NCI-H1092 treated with DMSO at 0.1 percent for 48 hours (cell line): ENCODE measurements at places on chromosomes 16 and 17.

DNA sequence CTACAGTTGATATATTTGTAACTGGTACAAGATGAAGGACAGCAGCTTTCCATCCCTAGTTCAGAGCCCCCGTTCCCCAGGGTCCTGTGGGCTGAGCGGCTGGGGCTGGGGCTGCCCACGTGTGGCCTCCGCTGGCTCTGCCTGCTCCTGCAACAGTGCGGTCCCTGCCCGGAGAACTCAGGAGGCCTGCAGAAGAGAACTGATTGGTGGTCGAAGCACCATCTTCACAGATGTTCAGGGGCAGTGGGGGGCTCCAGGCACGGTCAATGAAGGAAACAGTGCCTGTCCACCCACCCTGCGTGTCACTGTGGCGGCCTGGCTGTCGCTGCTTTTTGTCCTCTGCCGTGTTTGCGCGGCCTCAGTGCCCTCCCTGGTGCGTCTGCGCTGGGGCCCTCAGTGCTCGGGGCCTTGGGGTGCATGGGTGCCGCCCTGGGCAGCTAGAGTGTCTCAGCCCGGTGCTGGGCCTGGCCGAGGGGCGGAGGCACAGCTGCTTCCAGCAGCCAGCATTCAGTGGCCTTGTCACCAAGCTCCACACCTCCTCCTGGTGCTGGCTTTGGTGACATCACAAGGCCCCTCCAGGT is 4.2 kb upstream of the NUDT16L1 start:
- DNase-seq, result no peak

GRCh38 chr17:13749891-13750235 is 148.1 kb upstream of the HS3ST3A1 start:
- no peak for DNase-seq

DNA sequence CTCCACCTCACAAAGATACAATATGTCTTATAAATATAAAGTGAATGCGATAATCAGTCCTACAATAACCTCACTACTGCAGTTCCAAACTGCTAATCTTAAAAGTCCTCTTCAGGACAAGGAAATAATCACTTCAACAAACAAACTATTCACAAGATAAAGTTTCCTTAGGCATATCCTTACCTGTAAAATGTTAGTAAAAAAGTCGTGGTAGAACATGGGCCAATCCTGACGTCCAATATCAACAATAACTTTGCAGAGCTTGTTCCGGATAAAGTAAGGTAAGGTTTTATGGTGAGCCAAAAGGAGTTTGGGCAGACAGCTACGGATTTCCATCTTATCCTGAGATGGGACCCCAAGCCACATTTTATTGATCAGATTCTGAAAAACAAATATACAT is 36.0 kb downstream of the XPO6 start:
- no peak for DNase-seq

DNA sequence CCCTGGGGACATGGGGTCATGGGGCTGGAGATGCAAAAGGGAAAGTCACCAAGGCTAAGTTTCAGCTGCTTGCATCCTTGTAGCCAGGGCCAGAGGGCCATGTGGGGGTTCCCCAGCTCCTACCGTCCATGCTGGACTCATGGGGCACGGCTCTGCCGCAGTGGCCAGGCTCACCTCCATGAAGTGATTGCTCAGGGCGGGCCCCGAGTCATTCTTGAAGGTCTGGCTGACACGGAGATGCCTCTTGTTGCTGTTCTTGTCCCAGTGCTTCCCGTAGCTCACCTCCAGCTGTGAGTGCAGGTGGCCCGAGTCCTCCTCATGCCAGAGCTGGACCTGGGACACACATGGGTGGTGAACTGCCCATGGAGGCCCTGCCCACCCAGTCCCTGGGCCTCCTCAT is 114.5 kb downstream of the RMI2 start:
- no peak for DNase-seq

GRCh38 chr17:65434878-65435277 is 126.6 kb downstream of the AXIN2 start:
- no peak for DNase-seq

GRCh38 chr17:31663576-31663975 is 195.5 kb downstream of the COPRS start:
- no peak for DNase-seq

GRCh38 chr17:46028981-46029565 is 30.0 kb downstream of the STH start:
- DNase-seq, result no peak

DNA sequence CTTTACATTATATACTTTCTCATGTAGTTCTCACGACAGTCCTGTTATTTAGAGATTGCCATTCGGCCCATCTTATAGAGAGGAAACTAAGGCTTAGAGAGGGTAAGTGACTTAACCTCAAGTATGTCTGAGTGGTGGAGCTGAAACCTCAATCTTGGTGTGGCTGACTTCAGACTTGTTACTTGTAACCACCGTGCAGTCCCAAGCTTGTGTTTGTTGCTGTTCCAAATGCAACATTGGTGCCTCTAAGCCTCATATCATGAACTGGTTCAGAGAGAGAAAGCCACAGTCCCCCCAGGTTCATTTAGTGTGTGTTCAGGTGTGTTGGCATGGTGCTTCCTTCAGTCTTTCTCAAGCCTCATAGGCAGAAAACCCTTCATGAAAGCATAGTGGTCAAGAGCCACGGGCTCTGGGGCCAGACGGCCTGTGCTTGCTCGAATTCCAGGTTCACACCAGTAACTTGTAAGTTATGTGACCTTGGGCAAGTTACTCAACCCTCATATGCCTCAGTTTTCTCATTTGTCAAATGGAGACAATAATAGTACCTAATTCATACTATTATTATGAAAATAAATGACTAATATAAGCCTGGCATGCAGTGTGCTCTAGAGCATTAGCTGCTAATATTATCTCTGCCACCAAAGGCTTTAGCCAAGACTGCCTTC is 39.9 kb downstream of the CDH1 start:
- DNase-seq, result no peak

- DNase-seq, result no peak
Observed at GRCh38 chr17:29007860-29008455, 2.1 kb upstream of the SEZ6 start.

DNA sequence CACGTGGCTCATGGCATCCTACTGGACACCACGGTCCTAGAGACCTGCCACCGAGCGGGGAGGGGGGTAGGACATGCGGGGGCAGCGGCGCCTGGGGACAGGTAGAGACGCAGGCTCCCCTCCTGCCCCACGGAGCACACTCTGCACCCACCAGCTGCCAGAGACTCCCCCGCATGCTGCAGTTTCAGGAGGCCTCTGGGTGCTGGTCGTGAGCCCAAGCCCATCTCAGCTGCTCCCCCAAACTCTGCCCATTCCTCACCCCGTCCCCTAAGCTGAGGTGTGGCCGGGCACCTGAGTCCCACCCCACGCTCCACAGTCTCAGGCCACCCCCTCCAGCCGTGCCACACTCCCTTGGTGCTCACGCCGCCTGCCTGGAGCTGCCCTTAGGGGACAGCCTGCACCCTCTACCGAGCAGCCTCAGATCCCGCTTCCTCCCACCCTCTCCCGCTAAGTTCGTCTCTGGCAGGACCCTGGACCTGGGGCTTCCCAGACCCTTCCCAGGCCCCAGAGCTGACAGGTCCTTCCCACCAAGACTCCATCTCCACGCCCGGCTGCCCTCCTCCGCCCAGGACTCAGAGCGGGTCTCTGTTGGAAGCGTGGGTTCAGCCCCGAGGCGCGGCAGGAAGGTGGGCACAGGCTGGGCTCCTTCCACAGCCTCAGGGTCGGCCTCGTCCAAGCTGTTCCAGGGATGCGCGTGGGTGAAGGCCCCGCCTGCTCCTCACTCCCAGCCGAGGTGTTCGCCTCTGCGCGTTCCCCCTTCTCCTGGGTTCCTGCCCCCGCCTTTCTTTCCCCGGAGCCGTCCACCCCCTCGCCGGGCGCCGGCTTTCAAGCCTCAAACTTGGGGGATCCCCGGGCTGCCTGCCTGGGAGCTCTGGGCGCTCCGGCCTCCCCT is 1.3 kb downstream of the RAB40B start:
- DNase-seq, result peak; percentile 10

DNA sequence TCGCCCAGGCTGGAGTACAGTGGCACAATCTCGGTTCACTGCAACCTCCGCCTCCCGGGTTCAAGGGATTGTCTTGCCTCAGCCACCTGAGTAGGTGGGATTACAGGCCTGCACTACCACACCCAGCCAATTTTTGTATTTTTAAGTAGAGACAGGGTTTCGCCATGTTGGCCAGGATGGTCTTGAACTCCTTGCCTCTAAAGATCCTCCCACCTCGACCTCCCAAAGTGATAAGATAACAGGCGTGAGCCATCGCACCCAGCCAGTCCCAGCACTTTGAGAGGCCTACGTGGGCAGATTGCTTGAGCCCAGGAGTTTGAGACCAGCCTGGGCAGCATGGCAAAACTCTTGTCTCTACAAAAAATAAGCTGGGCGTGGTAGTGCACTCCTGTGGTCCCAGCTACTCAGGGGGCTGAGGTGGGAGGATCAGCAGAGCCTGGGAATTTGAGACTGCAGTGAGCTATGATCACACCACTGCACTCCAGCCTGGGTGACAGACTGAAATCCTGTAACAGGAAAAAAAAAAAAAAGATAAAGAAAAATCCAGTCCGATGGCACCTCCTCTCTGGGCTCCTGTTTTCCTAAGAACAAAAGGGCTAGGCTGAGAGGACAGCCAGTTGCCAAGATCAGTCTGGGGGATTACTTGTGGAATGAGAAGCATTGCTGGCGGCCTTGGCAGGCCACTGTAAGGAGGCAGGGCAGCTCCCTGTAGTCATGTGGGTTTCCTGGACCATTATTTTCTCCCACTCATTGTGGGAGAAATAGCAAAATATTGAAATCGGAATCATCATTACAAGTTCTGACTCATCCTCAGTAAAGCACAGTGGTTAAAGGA is 3.0 kb upstream of the PIPOX start:
- DNase-seq, result no peak

DNA sequence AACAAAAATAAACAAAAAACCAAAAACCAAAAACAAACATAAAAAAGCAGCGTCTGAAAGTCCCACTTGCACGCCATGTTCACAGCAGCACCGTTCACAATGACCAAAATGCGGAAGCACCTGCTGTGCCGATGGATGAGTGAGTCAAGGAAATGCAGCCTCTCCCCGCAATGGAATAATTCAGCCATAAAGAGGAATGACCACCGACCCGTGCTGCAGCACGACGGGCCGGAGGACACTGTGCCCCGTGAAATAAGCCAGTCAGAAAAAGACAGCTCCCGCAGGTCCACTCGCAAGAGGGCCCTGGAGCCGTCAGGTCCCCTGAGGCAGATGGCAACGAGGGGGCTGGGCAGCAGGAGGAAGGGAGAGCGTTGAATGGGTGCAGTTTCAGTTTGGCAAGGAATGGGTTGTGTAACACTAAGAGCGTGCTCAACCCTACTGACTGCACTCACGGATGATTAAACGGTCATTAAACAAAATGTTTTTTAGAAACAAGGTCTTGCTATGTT is 5.1 kb downstream of the CLCN7 start:
- DNase-seq, result no peak

DNA sequence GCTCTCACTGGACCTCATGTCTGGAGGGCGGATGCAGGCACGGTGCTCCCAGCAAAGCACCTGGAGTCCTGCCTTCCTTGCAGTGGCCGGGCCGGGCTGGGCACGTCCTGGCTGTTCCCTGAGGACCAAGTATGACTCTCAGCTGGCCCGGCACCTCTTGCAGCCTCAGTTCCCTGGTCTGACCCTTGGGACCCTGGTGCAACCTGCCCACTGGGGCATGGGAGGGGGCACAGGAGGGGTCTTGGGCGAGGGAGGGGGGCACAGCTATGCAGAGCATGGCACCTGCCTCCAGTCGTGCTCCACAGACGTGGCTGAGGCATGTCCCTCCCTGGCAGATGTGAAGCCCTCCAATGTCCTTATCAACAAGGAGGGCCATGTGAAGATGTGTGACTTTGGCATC is 19.6 kb downstream of the MAP2K3 start:
- DNase-seq, result no peak

GRCh38 chr17:31524926-31525800 is 133.7 kb downstream of the RAB11FIP4 start:
- DNase-seq, result peak; percentile 35

- no peak for DNase-seq
Observed at GRCh38 chr17:79116575-79117368, 42.1 kb downstream of the ENGASE start.

- no peak for DNase-seq
Observed at GRCh38 chr17:43598357-43599045, 52.4 kb upstream of the ETV4 start.

DNA sequence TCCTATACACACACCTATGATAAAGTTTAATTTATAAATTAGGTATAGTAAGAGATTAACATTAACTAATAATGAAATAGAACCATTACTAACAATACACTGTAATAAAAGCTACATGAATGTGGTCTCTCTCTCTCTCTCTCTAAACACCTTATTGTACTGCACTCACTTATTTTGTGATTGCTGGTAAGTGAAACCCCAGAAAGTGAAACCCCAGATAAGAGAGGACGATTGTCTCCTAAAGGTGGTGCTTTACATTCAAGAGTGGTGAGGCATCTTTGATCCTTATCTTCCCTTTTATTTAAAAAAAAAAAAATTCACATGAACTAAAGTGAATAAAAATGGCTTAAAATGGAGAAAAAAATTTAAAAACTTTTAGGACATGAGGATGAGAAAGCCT is 80.1 kb upstream of the TRAP1 start:
- no peak for DNase-seq

- no peak for DNase-seq
Observed at GRCh38 chr17:44065668-44066203, 735 bp downstream of the LSM12 start.

DNA sequence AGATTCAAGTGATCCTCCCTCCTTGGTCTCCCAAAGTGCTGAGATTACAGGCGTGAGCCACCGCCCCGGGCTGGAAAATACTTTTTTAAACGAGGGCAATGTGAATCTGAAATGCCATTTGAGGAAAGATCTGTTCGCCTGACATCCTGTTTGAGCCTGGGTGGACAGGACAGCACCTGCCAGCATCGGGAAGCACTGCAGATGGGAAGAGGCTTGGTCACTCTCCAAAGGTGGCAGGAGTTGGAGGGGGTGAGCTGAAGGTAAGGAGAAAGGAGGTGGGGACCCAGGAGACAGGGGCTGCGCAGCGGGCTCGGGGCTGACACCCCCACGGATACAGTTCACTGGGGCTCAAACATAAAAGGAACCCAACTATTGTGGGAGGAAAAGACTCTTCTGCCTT is 3.9 kb upstream of the BIRC5 start:
- DNase-seq, result no peak

- peak; percentile 81 for DNase-seq
Observed at GRCh38 chr17:39730095-39730921, at the start of gene MIEN1. Gene MIEN1, minus strand, starts transcription at chr17:39730532. Its CDS starts 37 bp downstream, at chr17:39730495.

- no peak for DNase-seq
Observed at GRCh38 chr16:48231727-48232492, 12.2 kb upstream of the LONP2 start.

GRCh38 chr17:73307130-73307529 is 4.7 kb downstream of the CDC42EP4 start:
- no peak for DNase-seq

GRCh38 chr16:71479420-71479819 is 9.7 kb downstream of the ZNF19 start:
- DNase-seq, result peak; percentile 26
